ENCODE measurements at places on chromosomes 16 and 17.

DNA sequence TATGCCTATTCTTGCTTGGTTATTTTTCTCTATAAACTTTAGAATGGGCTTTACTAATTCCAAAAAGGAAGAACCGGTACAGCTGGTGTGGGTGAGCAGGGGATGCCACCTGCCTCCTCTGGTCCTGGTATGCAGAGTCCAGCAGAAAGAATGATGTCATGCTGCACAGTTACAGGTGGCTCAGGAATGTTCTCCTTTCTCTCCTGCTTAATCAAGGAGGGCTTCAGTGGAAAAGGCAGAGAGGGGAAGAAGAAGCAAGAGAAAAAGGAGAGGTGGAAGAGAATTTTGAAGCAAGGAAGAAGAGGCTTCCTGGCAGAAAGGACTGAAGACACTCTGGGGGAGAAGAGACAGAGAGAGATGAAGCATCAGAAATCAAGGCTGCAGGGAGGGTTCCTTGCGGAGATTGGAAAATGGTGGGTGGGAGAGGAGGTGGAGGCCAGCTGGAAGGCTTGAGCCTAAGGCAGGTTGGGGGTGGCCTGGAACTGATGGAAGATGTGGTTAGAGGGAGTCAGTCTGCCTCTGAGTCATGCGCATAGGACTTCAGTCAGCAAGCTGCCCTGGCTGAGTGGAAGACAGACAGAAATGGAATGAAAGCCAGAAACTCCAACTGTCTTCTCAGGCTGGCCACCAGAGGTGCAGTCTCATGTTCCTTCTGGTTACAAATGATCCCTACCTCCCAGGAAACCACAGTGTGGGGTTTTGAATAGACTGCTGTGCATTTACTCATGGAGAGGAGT is 64.6 kb upstream of the CRHR1 start:
- peak; percentile 65 for DNase-seq

- DNase-seq: no peak
These were observed 7.5 kb upstream of the CCL1 start for GRCh38 chr17:34370376-34370996.

GRCh38 chr16:65846210-65846602 is 520.3 kb upstream of the CDH5 start:
- DNase-seq: no peak

DNA sequence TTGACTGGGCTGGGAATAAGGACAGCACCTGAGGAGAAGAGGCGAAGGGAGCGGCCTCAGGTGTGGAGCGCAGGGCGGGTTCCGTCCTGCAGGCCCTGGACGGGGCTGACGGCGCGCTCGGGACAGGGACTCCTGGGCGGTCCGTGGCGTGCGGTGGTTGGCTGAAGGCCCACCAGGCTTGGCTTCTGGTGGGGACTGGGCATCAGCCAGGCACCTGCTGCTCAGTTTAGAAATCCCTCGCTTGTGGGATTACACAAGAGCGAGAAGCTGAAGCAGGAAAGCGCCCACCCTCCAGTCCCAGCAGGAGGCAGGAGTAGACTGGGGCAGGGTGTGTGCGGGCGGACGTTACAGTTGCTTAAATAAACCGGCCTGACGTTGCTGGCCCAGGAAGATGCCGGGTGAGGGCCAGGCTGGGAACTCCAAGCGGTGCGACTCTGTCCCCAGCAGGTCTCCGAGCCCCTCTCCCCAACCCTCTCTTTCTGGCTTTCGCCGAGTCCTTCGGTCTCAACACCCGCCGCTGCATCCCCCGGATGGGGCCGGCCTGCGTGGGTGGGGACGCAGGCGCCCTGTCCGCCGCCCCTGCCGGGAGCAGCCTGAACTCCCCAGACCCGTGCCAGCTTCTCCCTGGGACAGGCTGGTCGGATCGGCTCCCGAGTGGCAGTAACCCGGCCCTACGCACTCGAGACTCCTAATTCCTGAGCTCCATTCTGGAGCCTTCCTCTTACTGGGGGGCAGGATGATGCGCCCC is 639 bp downstream of the MIF4GD start:
- peak; percentile 82 for DNase-seq

- peak; percentile 84 for DNase-seq
These were observed 41.7 kb downstream of the HEATR6 start for GRCh38 chr17:60036796-60037677.

- peak; percentile 96 for DNase-seq
These were observed 9.2 kb downstream of the RARA start for GRCh38 chr17:40317880-40318829.

DNA sequence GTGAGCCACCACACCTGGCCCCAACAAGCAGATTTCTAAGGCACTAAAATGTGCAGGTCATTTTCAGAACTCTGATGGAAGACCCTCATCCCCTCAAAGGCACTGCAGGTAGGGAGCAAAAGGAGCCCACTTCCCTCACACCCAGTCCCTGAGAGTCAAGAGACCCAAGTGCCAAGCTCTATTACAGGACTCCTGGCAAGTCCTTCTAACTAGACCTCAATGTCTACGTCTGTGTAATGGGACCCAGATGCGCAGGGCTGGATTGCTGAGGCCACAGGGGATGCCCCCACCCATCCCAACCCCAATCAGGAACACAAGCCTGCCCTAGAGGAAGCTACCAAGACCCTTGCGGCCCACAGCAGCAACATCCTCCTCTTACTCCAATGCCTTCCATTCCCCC is 2.7 kb downstream of the PLLP start:
- no peak for DNase-seq

- no peak for DNase-seq
These were observed 206.4 kb downstream of the KATNIP start for GRCh38 chr16:27756206-27756970.

GRCh38 chr16:70653809-70654771 is 7.7 kb downstream of the IL34 start:
- peak; percentile 95 for DNase-seq

GRCh38 chr16:25012525-25012991 is 2.6 kb downstream of the ARHGAP17 start:
- peak; percentile 60 for DNase-seq

DNA sequence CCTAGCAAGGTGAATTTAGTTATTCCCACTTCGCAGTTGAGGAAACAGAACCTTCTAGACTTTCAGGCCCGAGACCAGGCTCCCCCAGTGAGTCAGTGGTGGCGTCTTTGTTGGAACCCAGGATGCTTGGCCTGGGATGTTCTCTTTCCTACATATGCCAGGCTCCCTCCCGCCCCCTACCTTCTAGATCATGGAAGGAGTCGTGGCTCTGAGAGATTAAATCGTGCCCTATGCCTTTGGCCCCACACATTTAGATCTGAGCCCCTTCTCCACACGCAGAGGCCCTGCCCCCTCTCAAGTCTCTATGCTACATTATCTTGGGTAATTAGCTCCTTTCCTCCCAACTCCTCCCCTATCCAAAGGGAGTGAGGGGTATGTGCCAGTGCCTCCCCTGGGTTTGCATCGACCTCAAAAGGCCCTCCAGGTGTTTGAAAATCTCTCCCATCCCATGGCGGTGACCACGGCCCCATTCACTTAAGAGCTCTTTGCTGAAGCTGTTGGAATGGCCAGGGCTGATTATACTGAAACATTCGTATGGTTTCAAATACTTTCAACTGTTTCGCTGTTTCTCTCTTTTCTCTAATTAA is 3.0 kb downstream of the NGFR start:
- no peak for DNase-seq

DNA sequence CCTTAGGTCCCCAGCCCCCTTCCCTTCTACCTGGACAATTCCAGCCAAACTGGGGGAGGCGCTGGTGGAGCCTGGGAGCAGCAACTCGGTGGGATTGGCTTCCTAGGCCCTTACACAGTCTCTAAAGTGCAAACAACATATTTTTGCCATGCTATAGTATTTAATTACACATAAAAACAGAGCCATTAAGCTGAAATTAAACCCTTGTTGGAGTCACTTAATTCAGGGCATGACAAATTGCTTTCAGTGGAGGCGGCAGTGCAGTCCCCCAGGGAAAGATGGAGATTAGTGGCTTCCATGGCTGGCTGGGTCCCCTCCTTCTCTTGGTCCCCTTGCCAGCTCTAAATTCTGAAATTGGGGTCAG is 17.3 kb downstream of the IGFBP4 start:
- no peak for DNase-seq

DNA sequence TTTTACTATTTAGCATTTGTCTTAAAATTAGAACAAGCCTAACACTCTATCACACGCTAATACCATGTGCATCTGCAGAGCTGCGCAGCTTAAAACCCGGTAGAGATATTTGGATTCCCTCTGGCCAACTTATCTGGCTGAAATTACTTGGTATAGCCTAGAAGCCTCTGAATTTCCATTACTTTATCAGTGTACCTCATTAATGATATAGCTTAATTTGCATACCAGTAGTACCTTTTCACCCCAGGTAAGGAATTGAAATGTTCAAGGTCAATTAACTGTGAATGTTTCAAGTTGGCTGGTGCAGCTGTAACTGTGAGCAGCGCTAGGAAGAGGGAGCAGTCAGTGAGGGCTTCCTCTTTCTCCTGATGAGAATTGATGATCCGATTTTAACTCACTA is 74.2 kb downstream of the CNTNAP4 start:
- no peak for DNase-seq

GRCh38 chr16:68335175-68335574 is 24.4 kb downstream of the PRMT7 start:
- DNase-seq: no peak

- no peak for DNase-seq
These were observed 85.7 kb downstream of the CMIP start for GRCh38 chr16:81530296-81530721.

- DNase-seq: peak; percentile 65
These were observed 8.6 kb upstream of the SKAP1 start for GRCh38 chr17:48438516-48439061.

- DNase-seq: peak; percentile 65
These were observed 19.0 kb downstream of the SLC7A5 start for GRCh38 chr16:87850009-87851006.

- DNase-seq: peak; percentile 59
These were observed 12.7 kb downstream of the KRT12 start for GRCh38 chr17:40854175-40854814.

DNA sequence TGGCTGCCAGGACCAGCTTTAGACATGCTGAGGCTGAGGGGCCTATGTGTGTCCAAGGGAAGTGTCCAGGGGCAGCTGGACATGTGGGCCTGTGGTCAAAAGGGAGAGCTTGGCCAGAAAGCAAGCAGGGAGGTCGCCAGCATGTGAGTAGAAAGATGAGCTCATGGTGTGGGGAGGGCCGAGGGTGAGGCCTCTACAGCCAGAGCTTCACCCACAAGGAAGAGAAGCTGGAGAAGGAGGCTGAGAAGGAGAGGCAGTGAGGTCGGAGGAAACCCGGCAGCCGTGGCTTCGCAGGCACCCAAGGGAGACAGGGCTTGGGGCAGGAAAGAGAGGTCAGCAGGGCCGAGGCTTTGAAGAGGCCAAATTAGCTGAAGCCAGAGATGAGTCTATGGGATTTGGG is 4.0 kb upstream of the HSD11B2 start:
- DNase-seq: no peak

- DNase-seq: no peak
These were observed 34.3 kb downstream of the NDEL1 start for GRCh38 chr17:8469964-8470363.

GRCh38 chr17:68296217-68297191 is 5.2 kb downstream of the ARSG start:
- no peak for DNase-seq

DNA sequence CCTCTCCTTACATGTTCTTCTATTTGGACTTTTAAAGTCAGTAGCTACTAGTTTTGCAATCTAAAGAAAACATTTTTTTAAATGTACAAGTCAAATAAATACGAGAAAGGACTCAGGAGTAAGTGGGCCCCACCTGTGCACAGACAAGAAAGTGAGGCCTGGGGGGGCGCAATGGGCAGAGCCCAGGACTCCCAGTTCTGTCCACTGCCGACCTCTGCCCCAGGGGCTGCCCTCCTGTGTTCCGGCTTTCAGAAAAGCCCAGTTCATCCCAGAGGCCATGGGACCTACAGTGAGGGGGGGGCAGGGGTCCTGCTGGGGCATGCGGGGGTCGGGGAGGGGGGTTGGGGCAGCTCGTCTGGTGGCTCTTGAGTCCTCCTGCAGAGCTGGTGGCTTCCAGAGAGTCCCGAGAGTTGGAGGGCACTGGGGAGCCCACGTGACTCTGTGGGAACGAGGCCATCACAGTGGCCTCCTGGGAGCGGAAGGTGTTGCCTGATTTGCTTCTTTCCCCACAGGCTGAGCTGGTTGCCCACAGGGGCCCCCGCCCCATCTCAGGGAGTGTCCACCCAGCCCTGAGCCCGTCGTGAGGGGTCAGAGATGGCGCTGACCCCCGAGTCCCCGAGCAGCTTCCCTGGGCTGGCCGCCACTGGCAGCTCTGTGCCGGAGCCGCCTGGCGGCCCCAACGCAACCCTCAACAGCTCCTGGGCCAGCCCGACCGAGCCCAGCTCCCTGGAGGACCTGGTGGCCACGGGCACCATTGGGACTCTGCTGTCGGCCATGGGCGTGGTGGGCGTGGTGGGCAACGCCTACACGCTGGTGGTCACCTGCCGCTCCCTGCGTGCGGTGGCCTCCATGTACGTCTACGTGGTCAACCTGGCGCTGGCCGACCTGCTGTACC is 2.4 kb downstream of the UTS2R start:
- DNase-seq: no peak

DNA sequence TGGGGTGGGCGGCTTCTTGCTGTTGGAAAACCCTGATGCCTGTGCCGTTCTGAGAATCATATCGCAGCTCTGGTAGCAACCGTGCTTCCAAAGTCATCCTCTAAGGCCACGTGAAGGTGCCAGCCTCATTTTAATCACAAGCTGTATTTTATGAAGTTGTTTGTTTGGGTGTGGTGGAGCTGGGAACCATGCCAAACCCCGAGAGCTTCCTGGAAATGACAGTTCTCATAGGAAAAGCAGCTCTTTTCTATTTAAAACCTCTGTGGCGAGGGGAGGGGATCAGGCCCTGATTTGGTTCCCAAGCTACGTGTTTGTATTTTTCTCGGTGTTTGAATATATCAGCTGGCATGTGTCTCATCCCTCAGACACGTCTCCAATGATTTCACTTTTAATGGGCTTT is 21.7 kb downstream of the KNOP1 start:
- peak; percentile 81 for DNase-seq

GRCh38 chr16:50722405-50722737 is 19.5 kb upstream of the CYLD start:
- no peak for DNase-seq

- no peak for DNase-seq
These were observed 8.7 kb downstream of the RAP1GAP2 start for GRCh38 chr17:2804912-2805311.

DNA sequence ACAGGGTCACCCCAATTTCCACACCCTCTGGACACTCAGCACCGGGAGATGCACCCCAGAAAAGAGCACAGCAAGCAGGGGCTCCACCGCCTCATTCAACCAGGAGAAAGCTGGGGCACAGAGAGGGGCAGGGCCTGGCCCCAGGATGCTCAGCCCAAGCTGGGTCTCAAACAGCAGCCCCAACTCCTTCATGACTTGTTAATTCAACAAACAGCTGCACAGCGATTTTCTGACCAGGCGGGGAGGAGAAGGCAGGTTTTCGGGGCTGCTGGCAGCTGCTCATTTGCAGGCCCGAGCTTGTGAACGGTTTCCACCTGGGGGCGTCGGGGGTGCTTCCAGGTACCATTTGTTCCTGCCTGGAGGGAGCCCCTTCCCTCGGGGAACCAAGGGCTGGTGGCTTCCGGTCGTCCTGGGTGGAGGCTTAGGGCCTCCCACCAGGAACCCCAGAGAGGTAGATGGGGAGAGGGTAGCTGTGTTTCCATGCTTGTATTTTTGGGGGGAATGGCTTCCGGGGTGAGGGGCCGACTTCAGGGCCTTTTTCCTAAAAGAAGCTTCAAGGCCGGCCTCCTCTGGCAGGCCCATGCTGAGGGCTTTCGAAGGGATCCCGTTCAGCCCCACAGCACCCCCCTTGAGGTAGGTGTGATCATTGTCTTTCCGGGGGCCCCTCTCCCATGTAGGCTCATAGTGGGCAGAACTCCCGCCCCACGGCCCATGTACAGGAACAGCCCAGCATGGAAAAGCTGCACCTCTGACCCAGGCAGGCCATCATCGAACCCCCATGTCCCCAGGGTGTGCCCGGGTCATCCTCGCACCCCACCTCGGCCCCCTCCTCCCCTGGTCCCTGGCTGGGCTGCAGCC is 191.6 kb upstream of the GSE1 start:
- DNase-seq: no peak
